ENCODE measurements at places on chromosomes 11 and 22. TPM values are rescaled to one million over a fixed set of nuclear protein-coding genes. Genes with fewer than 3 reads are reported as not detected.
A peak's percentile ranks its signal among the peaks of the same experiment; 100 is the strongest.

- no peak for DNase-seq
These were observed 1078.9 kb downstream of the OPCML start for GRCh38 chr11:132453406-132453805.

DNA sequence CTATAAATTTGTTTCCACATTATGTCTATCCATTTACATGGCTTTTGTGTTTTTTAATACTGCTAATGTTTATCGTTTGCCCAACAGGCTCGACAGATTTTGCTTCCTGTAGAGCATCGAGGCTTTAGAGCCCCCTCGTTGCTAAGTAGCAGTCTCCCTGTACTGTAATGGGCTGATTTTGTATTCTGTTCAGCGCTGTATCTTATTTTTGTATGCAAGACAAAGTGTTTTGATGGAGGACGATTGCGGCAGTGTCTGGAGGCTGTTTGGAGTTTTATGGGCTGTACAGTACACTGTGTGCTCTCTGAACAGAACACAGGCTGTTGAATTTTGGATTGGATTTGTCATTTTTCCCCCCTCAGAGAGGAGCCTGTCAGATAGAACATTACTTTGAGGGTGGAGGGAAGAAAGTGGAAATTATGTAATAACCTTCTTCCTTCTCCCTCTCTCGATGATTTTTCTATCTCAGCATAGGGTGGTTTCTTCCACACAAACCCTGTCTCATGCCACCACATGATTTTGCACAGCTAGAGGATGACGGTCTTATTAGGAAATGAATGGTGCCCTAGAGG is 104.4 kb downstream of the ZBTB16 start:
- peak; percentile 79 for DNase-seq

TBX10 gene
- polyA plus RNA-seq: 0.01 TPM

PDE3B gene
- 0.18 TPM for polyA plus RNA-seq

- no peak for DNase-seq
These were observed 157.7 kb downstream of the FAT3 start for GRCh38 chr11:92382311-92382710.

TIGD3 gene
- polyA plus RNA-seq: 0.05 TPM

DNA sequence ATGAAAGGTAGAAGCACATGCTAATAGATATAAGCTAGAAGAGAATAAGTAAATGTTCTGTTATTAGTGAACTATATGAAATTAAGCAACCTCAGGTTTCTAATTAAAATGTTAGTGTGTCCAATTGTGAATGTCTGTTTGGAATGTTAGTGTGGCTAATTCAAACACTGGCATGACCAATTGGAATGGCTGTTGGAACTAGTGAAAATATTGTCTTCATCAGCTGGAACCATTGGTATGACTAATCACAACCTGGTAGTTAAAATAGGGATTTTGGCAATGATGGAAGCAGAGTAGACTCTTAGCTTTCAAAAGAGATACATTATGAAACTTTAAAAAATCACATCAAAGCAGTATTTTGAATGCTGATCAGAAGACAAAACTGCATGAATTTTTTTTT is 66.8 kb downstream of the CYB5R2 start:
- DNase-seq: no peak

DNA sequence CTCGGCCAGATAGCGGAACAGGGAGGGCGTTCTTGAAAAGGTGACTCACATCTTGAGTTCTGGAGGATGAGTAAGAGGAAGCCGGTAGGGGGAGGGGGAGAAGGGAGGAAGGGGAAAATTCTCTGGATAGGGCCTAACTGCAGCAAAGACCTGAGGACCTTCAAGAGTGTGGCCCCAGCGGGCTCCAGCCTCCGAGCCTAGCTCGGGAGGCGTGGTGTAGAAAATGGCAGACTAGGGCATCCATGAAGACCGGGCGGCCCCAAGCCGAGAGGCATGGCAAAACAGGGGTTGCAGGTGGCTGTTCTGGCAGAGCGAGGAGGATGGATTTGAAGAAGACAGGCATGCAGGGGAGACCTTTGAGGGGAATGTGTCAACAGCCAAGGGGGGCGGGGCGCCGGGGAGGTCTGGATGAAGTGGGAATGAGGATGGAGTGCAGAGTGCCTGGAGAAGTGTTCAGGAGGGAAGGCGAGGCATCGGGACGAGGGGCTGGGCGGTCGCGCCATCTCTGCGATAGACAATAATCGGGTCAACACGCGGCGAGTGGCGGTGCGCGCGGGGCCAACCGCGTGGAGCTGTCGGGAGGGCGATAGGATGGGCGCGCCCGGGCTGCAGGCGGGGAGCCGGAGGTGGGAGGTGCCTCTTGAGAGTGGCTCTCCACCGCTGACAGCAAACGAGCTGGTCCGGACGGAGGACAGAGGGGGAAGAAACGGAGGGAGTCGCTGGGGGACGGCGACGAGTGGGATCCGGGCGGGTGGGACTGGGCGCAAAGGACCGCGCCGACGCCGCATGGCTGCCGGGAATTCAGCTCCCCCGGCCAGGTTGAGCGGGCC is 40.0 kb upstream of the CREB3L1 start:
- DNase-seq: peak; percentile 68

FAM227A gene
- 0.32 TPM for polyA plus RNA-seq

TRIM49D1 gene
- not detected for polyA plus RNA-seq

DNA sequence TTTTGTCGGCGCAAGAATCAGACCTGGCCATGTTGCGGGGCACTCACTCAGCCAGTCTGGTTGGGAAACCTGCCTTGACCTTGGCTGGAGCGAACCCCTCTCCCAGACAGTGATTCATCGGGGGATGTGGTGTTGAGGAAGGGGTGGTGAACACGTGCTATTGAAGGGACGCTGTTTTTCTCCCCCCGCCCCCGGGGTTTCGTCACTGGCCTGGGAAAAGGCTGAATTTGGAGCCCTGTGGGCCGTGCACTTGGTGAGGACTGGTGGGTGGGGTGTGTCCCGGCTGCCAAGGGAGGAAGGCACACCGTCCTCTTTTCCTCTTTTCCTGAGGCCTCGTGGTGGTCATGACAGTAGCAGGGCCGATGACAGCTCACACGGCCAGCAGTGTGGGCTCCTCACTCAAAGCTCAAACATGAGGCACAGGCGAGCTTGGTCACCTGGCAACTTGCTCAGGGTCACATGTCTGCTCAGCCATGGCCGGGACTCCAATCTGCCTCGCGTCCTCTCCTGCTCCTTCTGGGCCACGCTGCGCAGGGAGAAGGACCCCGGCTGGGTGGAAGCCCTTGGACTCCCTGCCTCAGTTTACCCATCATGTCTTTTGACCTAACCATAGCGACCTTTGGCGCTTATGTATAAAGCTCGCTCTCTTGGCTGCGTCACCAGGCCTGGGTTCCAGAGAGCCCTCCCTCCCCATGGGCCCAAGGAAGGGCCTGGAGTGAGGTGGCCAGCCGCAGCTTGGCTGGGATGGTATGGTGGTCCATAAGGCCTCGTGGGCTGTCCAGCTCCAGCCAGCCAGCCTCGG is 49.4 kb downstream of the SMIM38 start:
- no peak for DNase-seq

SCGB2A2 gene
- not detected for polyA plus RNA-seq

- no peak for DNase-seq
These were observed 224.5 kb downstream of the ADAMTS15 start for GRCh38 chr11:130672911-130673310.

DNA sequence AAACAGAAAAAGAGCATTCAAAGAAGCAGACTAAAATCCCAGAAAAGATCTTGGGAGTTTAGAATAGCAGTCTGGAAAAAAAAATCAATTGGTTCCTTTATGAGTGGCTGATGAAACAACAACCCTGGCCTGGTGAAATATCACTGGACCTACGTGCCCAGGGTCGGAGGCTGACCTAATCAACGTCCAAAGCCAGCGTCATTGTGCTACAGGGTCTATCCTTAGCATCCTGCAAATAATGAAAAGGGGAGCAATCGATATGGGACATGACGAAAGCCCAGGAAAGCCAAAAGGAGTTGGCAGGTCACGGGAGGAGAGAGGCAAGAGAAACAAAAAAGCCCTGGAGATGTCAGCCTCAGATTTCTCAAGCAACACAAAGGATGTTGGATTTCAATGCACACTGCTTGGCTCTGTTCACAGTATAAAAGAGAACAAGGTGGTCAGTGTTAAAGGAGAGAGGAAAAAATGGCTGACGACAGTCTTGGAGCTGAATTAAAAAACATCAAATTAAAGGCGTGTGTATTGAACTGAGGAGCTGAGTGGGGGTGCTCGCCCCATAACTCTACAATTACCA is 148.8 kb downstream of the BLID start:
- no peak for DNase-seq

DNA sequence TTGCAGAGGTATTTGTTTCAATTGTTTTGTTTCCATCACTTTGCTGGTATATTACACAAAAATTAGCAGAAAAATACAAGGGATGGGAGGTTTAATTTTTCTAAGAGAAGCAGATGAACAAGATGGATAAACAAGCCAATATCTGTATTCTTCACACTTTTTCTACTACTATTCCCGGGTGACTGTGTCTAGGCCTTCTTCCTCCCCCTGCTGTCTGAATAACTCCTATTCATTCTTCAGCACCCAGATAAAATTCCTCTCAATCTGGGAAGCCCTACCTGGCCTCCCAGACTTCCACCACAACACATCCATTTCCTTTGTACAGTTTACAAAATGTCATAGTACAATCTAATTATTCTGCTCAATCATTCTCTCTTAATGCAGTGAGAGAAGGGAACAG is 666.6 kb upstream of the TENM4 start:
- DNase-seq: no peak

GRAP2 gene
- polyA plus RNA-seq: 0.33 TPM

- no peak for DNase-seq
These were observed 34.5 kb downstream of the TNKS1BP1 start for GRCh38 chr11:57290288-57290687.

CECR2 gene
- 8.1 TPM for polyA plus RNA-seq

PARVA gene
- polyA plus RNA-seq: 4.4 TPM

DNA sequence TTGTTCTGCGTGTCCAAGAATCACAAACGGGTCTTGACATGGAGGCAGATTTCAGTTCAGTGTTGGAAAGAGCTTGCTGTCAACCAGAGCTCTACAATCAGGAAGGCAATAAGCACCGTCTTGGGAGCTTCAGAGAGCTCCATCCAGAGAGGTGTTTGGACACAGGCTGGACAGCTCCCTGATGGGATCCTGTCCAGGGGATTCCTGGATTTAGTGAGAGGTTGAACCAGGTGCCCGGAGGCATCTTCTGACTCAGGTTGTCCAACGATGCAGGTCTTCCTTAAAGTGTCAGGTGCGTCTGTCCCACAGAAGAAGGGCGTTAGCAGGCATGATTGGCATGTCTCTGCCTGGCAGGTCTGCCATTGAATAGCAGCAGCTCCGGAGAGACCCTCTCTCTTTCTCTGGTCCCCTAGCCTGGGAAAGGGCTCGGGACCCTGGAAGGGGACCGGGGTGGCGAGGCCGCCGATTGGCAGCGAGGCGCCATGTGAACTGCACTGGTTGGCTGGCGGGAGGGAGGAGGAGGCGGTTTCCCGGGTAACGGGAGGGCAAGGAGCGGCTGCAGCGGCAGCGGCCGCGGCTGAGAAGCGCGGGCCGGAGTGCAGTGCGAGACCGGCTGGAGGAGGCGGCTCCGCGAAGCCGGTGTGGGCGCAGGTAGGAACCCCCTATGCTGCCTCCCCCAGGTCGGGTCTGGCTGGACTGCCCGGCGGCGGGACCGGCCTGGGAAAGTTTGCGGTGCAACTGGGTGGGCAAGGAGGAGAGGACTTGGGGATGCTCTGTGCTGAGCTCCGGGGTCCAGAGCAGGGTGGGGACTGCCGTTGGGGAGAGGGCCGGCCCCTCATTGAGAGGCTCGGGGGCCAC is 104.1 kb upstream of the E2F8 start:
- DNase-seq: peak; percentile 59

DNA sequence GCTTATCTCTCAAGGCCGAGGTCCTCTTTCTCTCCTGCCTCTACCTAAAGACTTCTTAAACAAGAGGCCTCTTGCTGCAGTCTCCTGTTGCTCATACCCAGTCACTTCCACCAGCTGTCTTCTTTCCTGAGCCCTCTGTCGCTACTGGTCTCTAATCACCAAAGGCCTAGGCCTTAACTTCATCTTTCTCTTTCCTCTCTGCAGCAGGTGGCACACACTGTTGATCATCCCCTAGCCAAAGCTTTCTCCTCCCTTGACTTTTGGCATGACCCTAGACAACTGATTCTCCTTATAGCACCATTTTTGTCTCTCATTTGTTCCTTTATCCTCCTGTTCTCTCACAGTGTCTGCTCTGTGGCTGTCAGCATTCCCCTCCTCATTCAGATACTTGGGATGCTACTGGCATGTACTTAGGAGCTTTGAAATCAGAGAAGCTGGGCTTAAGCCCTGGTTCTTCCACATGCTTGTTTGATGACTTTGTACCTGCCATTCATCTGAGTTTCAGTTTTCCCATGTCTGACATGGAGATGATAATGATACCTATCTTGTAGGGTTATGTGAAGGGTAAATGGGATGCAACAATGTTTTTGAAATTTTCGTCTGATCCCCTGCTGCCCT is 22.4 kb downstream of the ENDOD1 start:
- DNase-seq: no peak

DNA sequence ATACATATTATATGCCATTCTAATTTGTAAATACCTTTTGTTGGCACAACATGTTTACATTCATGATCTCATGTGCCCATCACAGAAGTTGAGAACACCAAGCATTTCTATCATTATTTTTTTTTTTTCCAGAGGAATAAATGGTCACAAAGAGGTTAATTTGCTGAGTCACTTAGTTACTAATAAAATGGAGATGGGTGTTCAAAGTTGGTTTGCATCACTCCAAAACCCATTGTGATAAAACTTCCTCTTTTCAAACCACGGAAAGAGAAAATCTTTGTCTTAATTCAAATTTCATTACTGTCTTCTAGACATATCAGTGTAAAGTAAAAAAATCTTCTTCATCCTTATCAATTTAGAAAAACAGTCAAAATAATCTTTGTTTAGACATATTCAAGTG is 636.8 kb upstream of the CCDC179 start:
- DNase-seq: no peak

- no peak for DNase-seq
These were observed 52.9 kb downstream of the C11orf58 start for GRCh38 chr11:16791191-16791961.

GRCh38 chr22:45088576-45088975 is 75.1 kb upstream of the NUP50 start:
- DNase-seq: no peak

TP53I11 gene
- polyA plus RNA-seq: 4.9 TPM

TUG1 gene
- 21.4 TPM for polyA plus RNA-seq

GRCh38 chr11:30404136-30404535 is 81.2 kb downstream of the ARL14EP start:
- DNase-seq: no peak

SMIM35 gene
- not detected for polyA plus RNA-seq

SEPTIN3 gene
- 0.14 TPM for polyA plus RNA-seq

KRTAP5-1 gene
- not detected for polyA plus RNA-seq

DNA sequence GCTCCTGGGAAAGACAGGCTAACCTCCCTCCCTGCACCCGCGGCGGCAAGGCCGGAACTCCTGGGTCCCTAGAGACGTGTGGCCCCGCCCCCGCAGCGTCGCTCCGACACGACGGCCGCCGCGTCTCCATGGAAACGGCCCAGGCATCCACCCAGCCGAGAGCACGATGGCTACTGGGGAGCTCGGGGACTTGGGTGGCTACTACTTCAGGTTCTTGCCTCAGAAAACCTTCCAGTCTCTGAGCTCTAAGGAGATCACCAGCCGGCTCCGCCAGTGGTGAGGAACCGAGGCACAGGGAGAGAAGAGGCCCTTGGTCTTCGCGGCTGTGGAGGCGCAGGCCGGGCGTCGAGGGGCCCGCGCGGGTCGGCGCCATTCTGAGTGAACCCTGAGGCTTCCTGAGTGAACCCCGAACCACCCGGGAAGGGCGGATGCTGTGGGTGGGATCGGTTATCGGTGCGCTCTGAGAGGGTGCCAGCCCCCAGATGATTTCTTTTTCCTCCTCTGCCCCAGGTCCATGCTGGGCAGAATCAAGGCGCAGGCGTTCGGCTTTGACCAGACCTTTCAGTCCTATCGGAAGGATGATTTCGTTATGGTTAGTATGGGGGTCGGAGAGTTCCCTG is at the start of gene CFAP300:
TSS of gene CFAP300 (plus strand) at position 133 of the 620 bp plus-strand sequence. CDS start at position 167, 34 bp downstream.
- peak; percentile 96 for DNase-seq

- no peak for DNase-seq
These were observed 23.2 kb downstream of the TNRC6B start for GRCh38 chr22:40200795-40201530.

Measured in psoas muscle (tissue), 8 donors.